ENCODE measurements at places on chromosomes 2 and 18.

DNA sequence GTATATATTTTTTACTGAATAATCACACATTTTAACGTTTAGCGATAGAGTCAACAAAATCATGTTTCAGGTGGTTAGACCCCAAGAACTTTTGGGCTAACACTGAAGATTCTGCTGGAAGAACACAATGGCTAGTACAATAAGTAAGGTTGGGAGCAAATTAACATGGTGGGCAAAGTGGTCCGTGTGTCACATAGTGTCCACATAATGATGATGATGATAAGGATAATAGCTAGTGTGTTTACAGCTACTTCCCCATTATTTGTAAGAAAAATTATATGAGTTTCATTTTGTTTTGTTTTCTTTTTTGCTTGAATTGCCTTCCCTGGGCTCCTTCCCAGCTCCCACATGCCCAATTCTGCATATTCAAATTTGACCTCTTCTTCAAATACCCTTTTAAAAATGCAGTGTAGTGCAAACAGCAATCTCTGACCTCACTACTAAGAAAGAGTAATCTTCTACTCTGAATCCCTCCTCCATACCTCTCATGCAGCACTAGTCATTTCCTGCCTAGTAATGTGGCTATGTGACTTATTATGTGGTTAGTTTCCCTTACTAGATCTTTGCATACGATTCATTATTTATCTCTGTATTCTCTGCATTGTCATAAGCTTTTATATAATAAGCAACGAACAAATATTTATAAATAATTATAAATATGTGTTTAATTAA is 16.9 kb upstream of the VPS54 start:
- peak; percentile 78 for DNase-seq

DNA sequence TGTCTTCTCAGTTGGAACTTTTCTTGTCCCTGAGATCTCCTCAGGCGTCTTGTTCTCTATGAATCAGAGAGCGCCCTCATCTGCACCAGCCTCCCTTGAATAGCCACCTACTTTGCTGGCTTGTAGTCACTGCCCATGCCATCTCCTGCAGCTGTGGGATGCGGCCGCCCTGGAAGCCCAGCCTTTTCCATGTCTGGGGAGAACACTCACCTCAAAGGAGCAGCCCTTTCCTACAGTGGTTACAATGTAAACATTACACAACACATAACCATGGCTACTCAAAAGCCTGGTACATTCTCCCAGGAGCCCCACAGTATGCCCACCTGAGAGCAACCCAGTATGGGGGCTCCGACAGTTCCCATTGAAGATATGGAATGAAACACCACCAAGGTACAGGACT is 351.0 kb downstream of the EN1 start:
- no peak for DNase-seq

- no peak for DNase-seq
Measured at GRCh38 chr18:79983793-79984192, 4.6 kb downstream of the TXNL4A start.

- DNase-seq, result peak; percentile 29
Measured at GRCh38 chr2:133717497-133717896, 149.2 kb upstream of the NCKAP5 start.

DNA sequence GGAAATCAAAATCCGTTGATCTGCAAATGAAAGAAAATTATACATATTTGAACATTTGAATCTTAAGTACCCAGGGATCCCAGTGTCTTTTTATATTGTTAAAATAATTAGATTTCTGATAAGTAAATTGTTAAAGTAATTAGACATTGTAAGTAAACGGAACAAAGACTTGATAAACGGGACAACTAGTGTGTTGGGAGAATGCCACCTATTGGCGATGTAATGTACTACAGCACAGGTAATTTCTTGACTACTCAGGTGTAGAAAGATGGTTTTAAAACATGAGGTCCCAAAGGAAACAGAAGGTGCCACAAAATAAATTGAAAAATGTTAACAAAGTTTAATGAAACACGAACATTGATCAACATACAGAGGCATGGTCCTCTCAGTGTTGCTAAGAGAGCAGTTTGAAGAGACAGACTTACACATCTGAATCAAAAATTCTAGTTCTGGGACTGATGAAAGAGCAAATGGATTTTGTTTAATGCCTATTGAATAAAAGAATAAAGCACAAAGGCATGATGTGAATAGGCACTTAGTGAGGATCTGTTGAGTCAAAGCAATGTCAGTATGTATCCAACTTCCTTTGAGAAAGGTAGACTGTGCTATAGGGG is 103.4 kb upstream of the RASGRP3 start:
- no peak for DNase-seq

DNA sequence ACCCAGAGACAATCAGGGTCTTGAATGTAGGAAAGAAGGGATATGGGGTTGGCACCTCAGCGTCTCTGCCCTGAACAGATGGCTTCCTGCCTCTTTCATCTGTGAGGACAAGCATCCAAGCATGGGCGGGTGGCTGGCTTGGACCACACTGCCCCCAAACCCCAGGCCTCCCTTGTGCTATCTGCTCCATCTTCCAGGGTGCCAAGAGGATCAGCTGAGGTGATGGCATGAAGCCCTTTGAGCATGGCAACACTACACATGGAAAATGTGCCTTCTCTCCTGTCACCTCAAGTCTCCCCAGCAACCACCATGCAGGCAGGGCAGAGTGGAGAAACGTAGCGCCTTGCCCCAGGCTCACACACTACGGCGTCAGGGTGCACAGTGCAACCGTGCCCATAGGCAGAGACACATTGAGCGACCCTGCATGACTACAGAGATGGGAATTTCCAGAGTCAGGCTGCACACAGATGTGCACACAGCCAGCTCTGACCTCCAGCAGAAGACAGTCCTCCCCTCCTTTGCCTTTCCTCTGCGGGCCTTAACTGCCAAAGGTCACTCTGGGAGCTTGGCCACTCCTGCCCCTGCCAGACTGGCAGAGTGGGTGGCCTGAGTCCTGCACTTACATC is 1.5 kb downstream of the KCNIP3 start:
- DNase-seq, result no peak

GRCh38 chr2:108182489-108182888 is 57.3 kb upstream of the SULT1C3 start:
- peak; percentile 5 for DNase-seq

DNA sequence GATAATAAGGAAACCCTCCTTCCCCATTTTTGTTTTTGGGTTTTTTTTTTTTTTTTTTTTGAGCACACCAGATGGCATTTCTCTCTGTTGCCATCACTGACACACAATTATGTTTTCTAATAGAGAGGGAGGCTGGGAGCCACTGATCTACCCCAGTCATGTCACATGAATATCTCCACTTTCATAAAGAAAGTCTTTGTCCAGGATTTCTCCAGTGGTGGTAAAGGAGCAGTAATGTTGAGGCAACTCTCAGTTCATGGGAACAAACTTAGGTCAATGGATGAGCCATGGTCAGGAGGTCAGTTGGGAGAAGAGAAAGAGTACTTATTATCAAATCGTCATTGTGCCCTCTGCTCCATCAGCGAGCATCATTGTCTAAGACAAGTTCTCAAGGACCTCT is 603.7 kb downstream of the ARHGAP15 start:
- DNase-seq, result no peak

- DNase-seq, result no peak
Measured at GRCh38 chr2:10531874-10532637, 83.9 kb upstream of the ODC1 start.

DNA sequence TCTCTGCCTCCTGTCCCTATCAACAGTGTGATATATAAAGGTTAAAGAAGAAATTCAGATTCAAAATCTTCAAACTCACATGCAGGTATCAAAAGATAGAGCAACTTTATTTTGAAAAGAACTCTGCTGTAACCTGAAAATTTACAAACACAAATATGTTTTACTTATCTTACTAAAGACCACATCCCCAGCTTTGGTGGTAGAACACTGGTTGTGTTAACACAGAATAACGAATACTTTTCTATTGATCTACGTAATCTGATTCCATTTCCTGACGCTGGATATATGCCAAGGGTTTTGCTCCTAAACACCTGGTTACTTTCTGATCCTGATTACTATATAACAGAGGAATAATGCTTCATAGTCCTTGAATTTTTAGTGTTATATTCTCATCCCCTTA is 23.1 kb upstream of the SLC39A10 start:
- no peak for DNase-seq
